Spinal cord (tissue), 10 donors: ENCODE measurements at places on chromosomes 2 and 18. TPM values are rescaled to one million over a fixed set of nuclear protein-coding genes. Genes with fewer than 3 reads are reported as not detected.

DNA sequence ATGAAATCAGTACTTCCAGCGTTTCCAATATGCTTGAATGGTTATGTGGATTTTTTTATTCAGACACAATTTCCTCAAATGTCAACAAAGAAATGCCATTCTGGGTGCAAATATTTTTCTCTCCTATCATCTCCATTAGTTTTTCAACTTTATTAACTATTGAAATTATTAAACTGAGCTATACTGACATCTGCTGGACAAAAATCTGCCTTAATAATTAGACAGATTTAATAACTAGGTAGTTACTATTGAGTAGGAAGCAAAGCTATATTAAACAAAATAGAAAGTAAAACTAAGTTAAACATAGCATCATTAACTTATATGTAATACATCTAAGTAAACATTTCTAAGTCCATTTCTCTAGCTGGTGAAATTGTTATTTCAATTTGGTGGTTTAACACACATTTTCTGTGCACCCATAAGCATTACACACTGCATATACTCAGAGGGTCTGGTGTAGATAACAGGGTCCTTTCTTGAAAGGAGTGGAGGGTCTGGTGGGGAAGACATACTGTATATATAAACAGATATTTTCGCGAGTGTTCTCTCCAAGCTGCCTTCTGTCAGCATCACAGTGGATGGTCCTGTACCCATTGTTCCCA is 77.0 kb downstream of the LANCL1 start:
- DNase-seq: peak; percentile 19

DNA sequence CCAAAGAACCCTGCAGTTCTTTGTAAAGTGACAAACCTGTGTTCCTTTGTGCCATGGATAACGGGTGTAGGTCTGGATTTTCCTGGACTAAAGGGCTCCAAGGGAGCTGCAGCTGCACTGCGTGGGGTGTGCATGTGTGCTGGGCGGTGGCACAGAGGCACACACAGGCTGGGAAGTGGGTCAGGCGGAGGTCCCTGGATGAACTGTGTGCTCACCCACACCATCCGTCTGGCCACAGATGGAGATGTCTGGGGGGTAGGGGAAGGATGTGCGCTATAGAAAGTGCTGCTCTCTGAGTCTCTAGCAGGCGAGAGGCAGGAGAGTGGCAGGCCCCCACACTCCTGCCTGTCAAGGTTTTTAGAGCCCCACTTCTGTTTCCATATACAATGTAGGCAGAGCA is 137.2 kb downstream of the LOXHD1 start:
- DNase-seq: no peak

DNA sequence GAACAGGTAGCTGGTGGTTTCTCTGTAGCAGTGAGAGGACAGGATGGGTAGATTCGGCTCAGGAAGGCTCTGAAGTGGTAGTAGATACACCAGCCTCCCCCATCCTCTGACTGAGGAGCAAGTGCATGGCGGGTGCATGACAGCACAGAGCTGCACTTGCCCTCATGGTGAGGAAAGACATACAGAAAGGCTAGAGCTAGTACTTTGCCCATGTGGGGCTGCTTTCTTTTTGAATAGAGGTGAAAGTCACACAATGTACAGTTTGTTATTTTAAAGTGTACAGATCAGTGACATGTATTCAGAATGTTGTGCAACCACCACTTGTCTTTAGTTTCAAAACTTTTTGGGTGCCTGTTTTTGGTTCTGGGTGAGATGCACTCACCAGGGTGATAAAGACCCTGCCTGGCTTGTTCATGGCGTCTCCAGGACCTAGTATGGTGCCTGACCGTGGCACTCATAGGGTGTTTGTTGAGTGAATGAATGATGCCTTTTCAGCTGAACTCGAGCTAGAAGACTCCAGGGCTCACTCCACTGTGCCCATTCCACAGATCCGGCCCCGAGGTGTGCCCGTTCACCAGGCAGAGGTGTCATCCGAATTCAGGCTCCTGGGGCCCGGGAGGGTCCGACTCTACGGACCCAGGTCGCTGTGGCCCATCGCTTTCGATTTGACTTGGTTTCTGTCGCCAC is 421 bp upstream of the VAMP5 start:
- no peak for DNase-seq

DNA sequence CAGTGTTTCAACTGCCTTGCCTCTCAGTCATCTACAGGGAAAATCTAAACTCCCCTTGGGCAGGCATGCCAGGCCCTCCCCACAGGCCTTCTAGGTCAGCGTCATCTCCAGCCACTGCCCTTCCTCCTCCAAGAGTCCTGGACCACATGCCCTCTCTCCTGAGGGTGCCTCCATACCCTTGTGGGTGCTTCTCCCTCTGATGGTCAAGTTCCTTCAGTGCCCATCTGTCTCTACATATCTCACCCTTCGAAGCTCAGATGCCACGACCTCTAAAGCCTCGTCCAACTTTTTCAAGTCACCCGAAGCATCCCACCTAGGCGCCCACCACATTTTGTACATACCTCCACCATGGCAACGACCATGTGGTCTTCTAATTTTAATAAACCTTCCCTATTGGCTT is 22.6 kb upstream of the TMEM247 start:
- no peak for DNase-seq

GRCh38 chr2:233456934-233457333 is 102.6 kb downstream of the DGKD start:
- DNase-seq: no peak

DNA sequence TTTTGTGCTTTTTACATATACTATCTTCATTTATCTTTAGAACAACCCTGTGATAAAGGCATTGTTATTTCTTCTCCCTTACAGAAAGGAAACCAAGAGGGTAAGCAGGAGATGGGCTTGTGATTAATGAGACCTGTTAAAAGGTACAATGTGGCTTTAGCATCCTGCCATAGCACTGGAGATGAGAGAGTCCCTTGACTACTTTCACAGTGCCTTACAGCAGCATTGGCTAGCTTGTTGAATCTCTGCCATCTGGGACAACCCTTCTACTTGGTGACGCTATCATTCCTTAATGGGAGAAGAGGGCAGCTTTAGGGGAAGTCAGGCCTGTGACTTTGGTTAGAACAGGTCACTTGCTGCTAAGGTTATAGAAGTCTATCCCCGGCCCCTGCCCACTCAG is 68.1 kb upstream of the LYPD6B start:
- no peak for DNase-seq

C2orf15 gene
- total RNA-seq: 5.7 TPM

DNA sequence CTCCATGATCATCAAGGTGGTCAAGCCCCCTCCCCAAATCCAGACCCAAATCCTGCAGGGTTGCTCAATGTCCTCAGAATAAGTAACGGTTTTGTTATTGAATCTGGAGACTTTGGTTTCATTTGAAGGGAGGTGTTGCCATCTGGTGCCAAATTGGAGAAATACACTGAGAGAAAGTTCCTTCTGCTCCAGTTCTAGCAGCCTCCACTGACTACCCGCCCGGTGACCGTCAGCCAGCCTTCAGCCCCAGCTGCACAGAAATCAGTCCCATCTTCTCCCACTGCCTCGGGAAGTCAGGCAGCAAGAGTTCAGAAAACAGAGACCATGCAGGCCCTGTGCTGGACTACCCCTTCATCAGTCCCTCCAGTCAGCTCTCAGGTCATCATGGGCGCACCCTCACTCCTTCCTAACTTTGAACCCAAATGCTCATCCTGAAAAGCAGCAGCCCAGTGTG is 38.7 kb downstream of the PKDCC start:
- peak; percentile 62 for DNase-seq

DNA sequence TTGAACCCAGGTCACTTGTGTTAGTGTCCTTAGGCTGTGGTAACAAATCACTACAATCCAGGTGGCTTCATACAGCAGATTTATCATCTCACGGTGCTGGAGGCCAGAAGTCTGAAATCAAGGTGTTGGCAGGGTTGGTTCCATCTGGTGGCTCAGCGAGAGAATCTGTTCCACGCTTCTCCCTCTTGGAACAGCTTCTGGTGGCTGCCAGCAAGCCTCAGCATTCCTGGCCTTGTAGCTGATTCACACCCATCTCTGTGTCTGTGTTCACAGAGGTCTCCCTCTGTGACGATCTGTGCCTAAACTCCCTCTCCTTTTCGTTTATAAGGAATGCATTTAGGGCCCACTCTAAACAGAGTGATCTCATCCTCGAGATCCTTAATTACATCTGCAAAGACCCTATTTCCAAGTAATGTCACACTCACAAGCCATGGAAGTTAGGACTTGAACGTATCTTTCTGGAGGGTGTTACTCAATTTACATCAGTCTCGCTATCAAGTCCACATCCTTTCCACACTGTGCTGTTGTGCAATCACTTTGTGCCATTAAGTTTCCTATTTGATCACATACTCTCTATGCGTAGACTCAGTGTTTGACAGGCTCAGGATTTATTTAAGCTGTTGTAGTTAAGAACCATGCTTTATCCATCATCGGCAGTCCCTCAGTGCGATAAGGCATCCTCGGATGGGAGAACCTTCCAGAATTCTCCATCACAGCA is 164.4 kb downstream of the SOCS6 start:
- no peak for DNase-seq

- DNase-seq: no peak
Observed at GRCh38 chr2:136117391-136117841, 533 bp downstream of the CXCR4 start.

PROKR1 gene
- total RNA-seq: 2.2 TPM

PJVK gene
- 4.7 TPM for total RNA-seq

GRCh38 chr2:225797394-225797793 is 397.9 kb downstream of the NYAP2 start:
- DNase-seq: no peak
